ENCODE measurements at places on chromosomes 7 and 10.

GRCh38 chr10:86113501-86113900 lies 253.1 kb downstream of the GRID1 start:
- no peak for DNase-seq

- DNase-seq: peak; percentile 80
These were observed 155.5 kb downstream of the RNF216 start for GRCh38 chr7:5625938-5626337.

- DNase-seq: no peak
These were observed 90.0 kb downstream of the CHCHD3 start for GRCh38 chr7:132991615-132992587.

DNA sequence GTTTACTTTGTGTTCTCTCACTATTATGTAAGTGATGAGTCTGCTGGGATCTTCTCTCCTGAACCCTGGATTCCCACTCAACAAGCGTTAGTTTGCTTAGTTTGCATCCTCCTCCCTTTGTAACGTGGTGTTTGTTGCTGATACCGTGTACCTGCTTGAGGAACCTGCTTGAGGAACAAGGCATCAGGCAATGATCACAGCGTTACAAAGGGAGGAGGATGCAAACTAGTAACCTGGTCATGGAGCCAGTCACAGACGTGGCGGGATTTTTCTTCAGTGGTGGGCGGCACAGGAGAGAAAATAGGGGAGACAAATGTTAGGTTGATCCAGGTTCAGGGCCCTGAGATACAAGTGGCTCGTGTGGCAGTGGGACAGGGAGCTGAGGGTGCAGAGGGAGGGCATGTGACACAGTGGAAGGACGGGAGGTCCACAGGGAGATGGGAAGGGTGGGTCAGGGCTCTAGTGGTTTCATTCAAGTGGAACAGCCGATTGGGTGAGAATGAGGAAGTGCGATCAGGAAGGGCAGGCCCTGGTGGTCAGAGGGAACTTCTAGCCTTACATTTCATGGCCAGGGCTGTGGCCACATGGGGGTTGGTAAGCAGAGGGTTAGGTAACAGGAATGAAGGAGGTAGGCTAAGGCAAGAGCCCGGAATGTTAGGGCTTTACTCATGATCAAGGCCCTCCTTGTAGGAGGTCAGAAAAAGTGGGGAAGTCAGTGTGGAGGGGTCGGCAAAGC lies 38.0 kb downstream of the SNX10 start:
- no peak for DNase-seq

DNA sequence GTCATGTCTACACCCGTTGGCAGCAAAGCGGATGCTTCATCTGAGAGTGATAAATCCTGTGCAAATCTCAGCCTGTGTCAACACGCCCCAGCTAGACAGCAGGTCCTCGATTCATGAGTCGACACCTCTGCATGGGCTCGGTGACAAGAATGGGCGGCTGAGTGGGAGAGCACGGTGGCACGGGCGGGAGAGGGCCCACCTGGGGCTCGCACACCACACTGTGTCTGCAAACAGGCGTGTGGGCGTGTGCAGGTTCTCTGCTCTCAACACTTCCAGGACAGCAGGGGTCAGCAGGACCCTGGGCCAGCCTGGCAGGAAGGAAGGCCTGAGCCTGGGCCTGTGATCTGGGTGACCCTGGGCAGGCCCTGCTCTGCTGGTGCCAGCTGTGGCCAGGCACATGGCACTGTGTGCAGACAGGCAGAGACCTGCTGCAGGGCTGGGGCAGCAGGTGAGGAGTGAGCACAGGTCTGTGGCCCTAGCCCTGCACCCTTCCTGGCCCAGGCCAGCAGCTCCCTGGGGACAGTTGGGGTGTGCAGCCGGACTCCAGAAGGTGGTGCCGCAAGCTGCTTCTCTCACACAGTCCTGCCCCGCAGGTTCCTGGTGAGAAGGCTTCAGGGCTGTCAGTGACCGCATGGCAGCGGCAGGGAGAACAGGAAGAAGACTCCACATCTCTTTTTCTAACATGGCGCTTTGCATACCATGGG lies 216.4 kb downstream of the ELFN1 start:
- no peak for DNase-seq

Measured in non-pigmented ciliary epithelial cell (primary cell).